ENCODE measurements at places on chromosomes 2 and 18. TPM values are rescaled to one million over a fixed set of nuclear protein-coding genes. Genes with fewer than 3 reads are reported as not detected.

The HOXD4 gene
- total RNA-seq, result not detected

DNA sequence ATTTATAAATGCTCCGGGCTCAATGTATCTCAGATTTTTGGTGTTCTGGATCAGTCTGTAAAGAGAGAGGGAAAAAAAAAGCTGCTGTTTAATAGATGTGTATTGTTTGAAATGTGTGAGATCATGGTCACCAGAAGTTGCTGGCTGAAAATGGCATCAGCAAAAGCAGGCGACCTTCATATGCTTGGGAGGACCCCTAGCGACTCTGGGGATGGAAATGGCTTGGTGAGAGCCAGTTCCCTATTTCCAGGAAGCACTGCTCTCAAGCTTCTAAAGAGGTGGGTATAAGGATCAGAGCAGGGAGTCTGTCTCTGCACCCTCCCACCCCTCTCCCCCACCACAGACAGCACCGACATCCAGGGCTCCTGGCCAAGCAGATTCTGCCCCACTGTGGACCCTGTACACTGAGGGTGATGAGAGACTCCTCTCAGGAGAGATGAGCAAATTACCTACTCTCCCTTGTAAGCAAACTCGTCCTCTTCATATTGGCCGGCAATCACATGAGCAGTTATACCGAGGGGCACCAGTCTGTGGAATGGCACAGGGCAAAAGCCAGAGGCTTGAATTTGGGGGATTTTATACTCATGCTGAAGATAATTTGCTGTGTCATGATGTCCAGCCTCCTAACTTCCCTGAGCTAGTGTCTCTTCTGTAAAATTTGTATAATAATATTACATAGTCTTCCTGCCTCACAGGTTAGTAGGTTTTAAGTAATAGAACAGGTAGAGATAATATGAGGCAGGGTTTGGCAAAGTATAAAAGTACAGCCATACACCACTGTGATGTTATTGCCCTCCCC is 29.6 kb downstream of the LHCGR start:
- no peak for DNase-seq

DNA sequence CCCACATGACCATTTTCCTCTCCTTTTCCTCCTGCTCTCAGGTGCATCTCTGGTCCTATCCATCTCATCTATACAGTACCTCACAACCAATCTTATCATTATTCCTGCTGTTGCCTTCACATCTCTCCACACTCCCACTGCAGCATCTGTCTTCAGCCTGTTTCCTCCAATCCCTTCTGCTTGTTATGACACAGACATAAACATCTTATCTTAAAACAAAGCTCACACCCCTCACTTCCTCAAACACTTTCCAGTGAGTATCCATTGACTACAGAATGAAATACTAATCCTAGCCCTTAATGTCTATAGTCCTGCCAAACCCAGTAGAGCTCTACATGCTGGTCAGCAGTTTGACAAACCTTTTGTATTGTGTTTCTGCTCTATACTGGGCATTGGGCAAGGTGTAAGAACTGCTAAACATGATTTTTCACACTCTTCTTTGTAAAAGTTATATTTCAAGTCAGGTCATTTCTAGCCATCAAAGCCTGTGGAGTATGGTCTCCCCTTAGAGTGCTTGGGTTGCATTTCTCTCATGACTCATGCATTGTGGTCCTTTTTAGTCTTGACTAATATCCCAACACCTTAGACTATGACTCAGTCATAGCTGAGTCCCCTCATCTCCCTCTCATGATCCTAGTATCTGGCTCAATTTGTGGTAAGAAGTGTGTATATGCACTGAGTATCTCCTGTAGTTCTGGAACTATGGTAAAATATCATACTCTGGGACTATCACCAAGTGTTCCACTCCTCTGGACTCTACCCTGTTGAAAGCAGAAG is 187.0 kb downstream of the CYRIA start:
- no peak for DNase-seq

GRCh38 chr2:191180713-191181112 is 29.9 kb upstream of the STAT4 start:
- DNase-seq, result no peak

GRCh38 chr2:147479358-147479757 is 365.5 kb upstream of the ACVR2A start:
- no peak for DNase-seq

- DNase-seq, result no peak
Observed at GRCh38 chr2:200613692-200614091, 27.9 kb downstream of the AOX1 start.

- no peak for DNase-seq
Observed at GRCh38 chr2:124755386-124755785, 730.3 kb downstream of the CNTNAP5 start.

DNA sequence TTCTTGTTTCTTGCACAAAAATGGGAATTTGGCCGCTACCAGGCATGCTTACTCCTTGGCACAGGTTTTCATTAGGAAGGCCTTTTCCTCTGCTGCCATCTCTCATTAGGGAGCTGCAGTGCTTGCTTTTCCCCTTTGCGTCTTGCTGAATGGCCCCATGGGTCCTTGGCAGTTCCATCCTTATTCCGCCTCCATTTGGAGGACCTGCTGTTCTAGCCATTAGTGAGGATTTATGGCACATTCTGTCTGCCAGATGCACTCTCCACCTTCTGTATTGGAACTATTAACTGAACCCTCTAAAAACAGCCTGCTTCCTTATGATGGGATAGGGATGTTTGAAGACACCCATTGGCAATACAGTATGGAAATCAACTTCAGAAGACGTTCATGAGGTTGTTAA is 103.5 kb upstream of the NOSTRIN start:
- no peak for DNase-seq

DNA sequence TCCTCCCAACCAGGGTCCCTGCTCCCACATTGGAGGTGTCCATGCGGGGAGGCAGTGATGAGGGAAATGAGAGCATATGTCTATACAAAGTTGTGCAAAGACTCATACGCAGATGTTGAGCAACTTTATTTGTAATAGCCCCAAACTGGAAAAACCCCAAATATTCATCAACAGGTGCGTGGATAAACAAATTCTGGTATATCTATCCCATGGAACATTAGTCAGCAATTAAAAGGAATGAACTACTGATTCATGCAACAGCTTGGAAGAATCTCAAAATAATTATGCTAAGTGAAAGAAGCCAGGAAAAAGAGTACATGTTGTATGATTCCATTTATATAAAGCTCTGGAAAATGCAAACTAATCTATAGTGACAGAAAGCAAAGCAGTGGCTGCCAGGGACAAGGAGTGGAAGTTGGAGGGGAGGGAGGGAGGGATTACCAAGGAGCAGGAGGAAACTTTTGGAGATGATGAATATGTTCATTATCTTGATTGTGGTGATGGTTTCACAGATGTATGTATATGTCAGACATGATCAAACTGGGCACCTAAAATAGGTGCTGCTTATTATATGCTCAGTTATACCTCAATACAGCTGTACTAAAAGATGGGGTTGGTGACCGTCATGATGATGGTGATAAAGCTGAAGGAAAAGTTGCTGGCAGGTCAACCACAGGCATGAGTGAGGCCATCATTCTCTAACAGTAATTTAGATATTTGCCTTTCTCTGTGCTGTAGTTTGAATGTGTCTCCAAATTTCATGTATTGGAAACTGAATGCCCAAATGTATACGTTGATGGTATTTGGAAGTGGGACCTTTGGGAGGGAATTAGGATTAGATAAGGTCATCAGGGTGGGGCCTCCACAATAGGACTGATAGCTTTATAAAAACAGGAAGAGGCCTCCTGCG is 270.9 kb downstream of the CYP26B1 start:
- no peak for DNase-seq

- DNase-seq, result no peak
Observed at GRCh38 chr18:63258749-63259566, 60.6 kb downstream of the BCL2 start.

- DNase-seq, result no peak
Observed at GRCh38 chr18:13266218-13267100, 47.9 kb downstream of the LDLRAD4 start.

DNA sequence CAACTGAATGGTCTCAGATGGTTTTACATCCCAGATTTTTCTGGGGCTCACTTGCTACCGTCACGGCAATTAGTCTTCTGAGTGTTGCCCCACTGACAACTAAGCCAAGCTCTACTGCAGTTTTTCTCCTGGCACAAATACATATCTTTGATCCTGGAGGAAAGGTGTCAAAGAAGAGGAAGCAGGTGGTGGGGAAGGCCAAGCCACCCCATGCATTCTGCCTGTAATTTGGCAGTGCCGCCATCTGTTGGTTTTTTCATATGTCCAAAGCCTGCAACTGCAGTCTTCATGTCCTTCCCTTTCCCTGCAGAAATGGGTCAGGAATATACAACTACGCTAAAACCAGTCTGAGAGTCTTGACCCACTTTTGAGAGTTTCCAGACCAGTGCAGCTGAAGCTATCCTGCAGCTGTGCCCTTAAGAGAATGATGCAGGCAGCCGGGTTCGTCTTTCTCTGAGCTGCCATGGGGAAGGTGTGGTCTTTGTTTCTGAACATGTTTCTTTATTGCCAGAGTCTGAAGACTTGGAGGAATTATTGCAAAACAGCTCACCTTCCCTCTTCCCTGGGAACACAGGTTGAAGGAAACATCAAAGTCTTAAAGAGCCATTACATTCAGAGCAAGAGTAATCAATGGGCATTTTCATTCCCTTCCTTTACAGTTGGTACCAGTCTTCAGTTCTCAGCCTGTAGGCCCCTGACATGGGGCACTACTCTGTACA is 71.8 kb upstream of the ATL2 start:
- no peak for DNase-seq

DNA sequence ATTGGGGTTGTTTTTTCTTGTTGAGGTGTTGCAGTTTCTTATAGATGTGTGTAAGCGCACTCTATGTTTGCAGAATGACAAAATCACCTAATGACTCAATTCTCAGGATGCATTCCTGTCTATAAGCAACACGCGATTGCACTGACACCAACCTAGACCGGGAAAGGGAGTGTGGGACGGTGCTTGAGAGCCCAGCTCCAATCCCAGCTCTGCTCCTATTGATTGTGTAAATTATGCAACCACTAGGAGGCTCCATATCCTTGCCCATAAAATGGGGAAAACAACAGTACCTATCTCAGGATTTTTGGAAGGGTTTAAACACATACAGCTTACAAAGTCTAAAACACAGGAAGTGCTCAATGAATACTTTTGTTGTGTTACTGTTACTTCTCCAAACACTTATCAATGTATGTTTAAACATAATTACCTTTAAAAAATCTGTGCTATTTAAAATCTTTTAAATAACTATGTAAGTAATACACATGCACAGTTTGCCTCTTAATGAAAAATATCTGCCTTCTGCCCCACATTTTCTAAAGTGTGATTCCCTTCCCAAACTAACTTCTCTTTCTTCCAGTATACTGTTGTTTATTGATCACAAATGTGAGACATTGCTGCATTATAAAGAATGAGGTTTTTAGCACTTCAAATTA is 132.5 kb downstream of the SPHKAP start:
- no peak for DNase-seq

DNA sequence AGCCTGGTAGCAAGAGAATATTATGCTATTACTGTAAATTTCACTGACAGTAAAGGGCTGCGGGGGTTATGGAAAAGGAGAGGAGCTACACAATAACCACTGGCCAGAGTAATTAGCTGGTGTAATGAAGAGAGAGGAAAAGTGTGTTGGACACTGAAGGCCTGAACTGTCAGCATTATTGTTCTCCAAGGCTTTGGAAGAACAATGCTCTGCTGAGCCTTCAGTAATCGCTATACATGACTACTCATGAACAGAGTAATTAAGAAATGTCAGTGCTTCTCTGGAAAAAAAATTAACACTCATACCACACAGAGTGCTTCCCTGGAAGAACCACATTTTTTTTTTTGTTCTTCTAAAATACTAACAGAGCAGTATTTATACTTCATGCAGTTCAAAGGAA is 931.3 kb downstream of the CPS1 start:
- DNase-seq, result no peak

GRCh38 chr2:231727621-231728020 is 19.3 kb downstream of the PTMA start:
- no peak for DNase-seq

DNA sequence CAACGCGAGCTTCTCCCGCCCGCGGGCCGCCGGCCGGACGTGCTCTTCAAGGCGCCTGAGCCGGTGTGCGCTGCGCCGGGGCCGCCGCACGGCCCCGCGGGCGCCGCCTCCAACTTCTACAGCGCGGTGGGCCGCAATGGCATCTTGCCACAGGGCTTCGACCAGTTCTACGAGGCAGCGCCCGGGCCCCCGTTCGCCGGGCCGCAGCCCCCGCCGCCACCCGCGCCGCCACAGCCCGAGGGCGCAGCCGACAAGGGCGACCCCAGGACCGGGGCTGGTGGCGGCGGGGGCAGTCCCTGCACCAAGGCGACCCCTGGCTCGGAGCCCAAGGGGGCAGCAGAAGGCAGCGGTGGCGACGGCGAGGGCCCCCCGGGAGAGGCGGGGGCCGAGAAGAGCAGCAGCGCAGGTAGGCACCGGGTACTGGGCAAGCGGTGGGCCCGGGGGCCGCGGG is 676 bp downstream of the HOXD11 start:
- DNase-seq, result no peak

GRCh38 chr2:9937258-9937657 is 14.2 kb upstream of the GRHL1 start:
- no peak for DNase-seq

DNA sequence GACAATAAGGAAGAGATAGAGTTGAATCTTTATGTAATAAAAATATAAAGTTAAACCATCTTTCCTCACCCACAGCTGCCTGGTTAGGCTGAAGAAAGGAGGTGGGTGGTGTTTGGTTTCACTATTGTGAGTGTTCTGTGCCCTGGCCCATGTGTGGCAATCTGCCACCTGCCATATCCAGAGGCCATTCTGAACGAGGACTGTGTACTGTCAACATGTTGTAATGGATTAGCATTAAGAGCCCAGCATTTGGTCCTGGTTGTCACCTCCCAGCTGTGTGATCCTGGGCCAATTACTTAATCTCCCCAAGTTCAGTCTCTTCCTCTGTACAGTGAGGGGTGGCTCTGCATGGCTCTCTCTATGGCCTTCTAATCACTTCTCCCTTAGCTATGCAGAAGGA is 118.2 kb upstream of the SEC11C start:
- no peak for DNase-seq

The DRC1 gene
- total RNA-seq, result 9.0 TPM
